NCI-H1105 treated with DMSO at 0.1 percent for 48 hours (cell line): ENCODE measurements at places on chromosomes 1 and 21.

- DNase-seq, result no peak
These were observed at the start of gene SHC1 for GRCh38 chr1:154970631-154971340. Gene SHC1 (minus strand): TSS chr1:154970747. CDS start chr1:154970526, 221 bp downstream.

DNA sequence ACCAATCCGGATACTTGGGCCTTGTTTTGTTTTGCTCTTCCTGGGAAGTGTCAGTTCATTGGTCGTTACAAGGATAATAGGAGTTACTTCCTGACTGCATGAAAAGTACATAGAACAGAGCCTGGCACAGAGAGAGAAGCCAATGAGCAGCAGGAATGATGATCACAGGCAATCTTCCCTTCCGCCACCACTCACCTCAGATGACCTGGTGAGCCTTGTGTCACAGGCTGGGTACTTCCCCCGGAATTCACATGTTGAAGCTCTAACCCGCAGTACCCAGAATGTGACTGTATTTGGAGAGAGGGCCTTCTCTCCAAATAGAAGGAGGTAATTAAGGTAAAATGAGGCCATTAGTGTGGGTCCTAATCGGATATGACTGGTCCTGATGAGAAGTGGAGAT, 18.8 kb upstream of the GPR137B start:
- no peak for DNase-seq

DNA sequence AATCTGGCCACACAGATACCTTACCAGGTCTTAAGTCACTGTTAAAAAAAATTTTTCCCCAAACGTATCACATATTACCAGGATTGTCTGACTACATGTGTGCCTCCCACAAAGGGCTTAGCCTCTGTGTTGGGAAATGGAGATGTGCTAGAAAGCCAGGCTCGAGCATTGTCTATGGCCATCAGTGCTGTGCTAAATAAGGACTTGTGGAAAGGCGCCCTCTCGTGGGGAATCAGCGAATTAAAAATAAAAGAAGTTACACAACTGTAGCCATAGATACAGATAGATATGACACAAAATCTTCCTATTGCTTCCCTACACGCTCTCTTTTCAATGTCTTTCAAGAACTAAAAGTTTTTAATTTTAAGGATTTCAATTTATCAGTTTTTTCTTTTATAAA, 47.5 kb upstream of the CRNN start:
- DNase-seq, result peak; percentile 26

- no peak for DNase-seq
These were observed 407.3 kb downstream of the SIPA1L2 start for GRCh38 chr1:232222614-232223013.

GRCh38 chr1:114274621-114275317, 121.1 kb upstream of the SYT6 start:
- peak; percentile 48 for DNase-seq

DNA sequence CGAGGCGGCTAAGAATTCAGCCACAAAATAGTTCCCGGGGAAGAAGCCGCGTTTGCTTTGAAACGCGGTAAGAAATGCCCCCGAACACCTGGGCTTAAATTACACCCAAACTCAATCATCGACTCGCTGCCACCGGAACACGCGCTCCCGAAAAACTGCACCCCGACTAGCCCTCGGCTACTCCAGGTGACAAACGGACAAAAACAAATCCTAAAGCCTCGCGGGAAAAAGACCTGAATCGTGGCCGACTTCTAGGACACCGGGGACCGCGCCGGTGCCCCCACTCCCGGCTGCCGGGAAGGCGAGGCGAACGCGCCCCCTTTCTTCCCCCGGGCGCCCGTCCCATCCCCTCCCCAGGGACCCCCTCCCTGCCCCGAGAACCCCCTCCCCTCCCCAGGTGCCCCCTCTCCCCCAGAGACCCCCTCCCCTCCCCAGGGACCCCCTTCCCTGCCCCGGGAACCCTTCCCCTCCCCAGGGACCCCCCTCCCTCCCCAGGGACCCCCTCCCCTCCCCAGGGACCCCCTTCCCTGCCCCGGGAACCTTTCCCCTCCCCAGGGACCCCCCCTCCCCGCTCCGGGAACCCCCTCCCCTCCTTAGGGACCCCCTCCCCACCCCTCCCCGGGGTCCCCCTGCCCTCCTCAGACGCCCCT, 628 bp downstream of the C1orf159 start:
- no peak for DNase-seq

DNA sequence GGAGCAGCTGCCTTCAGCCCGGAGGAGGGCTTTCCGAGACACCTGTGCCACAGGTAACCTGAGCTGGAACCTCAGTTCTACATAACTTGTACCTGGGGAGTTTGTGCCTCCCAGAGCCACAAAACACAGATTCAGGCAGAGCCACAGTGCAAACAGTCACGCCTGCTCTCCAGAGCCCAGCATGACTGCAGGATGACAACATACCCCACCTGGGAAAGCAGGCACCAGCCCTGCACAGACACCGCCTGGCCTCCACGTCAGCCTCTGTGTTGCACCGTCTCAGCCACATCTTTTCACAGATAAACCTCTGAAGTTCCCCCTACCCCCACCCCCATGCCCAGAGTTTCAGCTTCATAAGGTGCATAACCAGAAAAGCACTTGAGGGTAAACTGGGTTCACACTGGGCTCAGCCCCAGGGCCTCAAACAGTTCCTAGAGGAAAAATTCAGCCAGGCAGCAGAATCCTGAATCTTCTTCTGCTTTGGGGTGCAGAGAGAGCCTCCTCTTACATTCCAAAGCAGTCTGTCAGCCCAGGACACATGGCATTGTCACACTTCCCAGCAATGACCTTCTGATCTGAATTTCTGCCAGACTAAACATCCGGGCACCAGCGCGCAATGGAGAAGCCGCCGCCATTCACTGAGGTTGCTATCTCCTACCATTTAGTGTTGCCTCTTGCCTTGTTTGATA, 229.5 kb downstream of the TOMM20 start:
- DNase-seq, result no peak

DNA sequence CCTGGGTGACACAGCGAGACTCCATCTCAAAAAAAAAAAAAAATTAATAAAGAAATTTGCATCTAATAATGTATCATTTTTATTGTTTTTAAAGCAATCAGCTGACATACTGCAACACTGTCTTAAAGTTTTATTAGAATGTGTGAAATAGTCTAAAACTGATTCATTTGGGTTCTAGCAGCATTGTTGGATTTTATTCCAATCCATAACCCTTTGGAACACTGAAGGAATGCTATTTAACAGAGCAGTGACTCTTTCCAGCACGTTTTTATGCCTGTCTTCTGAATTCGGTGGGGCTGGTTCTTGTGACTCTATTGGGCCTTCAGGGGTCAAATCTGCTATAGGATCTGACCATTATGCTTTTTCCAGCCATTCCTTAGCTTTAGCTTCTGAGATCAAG, 18.2 kb upstream of the FMO4 start:
- no peak for DNase-seq

DNA sequence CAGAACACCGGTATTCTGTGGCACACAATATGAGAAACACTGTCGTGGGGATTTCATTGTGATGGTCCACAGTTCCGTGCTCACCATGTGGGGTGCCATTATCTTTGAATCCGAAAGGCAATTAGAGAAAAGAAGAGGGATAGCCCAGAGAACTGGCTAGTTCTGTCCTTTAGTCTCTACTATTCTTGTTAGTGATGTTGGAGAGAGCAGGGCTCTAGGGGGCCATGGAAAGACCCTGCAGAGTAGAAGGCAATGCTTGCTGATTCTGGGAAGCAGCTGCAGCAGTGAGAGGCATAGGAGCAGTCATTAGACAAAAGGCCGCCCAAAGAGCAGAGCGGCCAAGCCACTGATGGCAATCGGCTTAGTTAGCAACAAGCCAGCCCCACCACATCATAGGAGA, 146.3 kb downstream of the TSEN15 start:
- DNase-seq, result no peak

- DNase-seq, result no peak
These were observed 29.8 kb downstream of the GPR137B start for GRCh38 chr1:236172041-236172579.

GRCh38 chr1:55636696-55637095, 421.5 kb upstream of the USP24 start:
- DNase-seq, result no peak

GRCh38 chr1:167714439-167715156, 7.2 kb upstream of the MPZL1 start:
- peak; percentile 81 for DNase-seq

DNA sequence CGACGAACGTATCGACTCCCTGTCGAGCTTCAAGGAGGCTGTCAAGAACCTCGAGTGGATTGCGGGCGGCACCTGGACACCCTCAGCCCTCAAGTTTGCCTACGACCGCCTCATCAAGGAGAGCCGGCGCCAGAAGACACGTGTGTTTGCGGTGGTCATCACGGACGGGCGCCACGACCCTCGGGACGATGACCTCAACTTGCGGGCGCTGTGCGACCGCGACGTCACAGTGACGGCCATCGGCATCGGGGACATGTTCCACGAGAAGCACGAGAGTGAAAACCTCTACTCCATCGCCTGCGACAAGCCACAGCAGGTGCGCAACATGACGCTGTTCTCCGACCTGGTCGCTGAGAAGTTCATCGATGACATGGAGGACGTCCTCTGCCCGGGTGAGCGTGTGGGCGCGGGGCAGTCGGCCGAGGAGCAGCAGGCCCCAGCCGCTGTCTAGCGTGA, 28.0 kb downstream of the COL6A2 start:
- DNase-seq, result no peak

- DNase-seq, result no peak
These were observed 48.3 kb downstream of the CTTNBP2NL start for GRCh38 chr1:112444269-112444668.
